Renal cortex interstitium (tissue), 15 donors: ENCODE measurements at places on chromosomes 7 and 10. TPM values are rescaled to one million over a fixed set of nuclear protein-coding genes. Genes with fewer than 3 reads are reported as not detected.

SPOCK2 gene
- polyA plus RNA-seq, result 140 TPM

FRAT1 gene
- 4.6 TPM for polyA plus RNA-seq

GPER1 gene
- 4.9 TPM for polyA plus RNA-seq

INSIG1 gene
- polyA plus RNA-seq, result 36.4 TPM

FAM131B gene
- polyA plus RNA-seq, result 2.6 TPM

ZNF727 gene
- polyA plus RNA-seq, result 1.0 TPM
